ENCODE measurements at places on chromosomes 3 and 15. TPM values are rescaled to one million over a fixed set of nuclear protein-coding genes. Genes with fewer than 3 reads are reported as not detected.

The SAMMSON gene
- total RNA-seq, result not detected

DNA sequence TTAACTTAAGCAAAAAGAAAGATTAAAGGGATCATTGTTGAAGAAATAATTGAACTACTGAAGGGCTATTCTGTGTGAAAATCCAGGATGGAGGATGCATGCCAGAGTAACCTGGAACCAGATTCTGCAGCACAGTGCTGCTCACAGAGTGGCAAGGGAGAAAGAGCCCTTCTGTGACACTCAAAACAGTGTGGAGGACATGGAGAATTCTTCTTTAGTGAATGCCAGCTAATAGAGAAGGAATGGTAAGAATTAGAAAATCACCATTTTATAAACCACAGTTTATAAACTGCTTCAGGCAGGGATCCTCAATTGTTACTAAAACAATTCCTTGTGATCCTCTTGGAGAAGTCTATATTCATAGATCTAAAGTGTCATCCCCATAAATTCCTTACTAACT is 70.4 kb upstream of the ARHGEF26 start:
- no peaks in the 10 kb centered on the region for H3K27me3 ChIP-seq
- no peak overlapping the region for H3K27ac ChIP-seq
- H3K4me3 ChIP-seq, result no peak overlapping the region
- no peaks in the 10 kb centered on the region for H3K4me1 ChIP-seq

The CCR9 gene
- total RNA-seq, result 0.27 TPM

The SH3GL3 gene
- 79.6 TPM for total RNA-seq

DNA sequence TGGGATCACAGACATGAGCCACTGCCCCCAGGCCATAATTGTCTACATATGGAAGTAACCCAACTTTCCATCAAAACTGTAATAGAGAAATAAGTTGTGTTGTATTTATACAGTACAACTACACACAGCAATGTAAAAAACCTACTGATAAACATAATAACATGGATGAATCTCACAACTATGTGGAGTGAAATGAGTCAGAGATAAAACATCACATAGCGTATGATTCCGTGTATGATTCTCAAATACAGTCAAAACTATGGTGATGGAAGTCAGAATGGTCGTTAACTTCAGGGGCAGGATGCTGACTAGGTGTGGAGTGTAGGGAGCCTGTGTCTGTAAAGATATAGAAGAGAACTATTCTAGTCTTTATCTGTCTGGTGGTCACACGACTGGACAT is 332.7 kb upstream of the SLCO3A1 start:
- no peaks in the 10 kb centered on the region for H3K4me1 ChIP-seq
- no peaks in the 10 kb centered on the region for H3K36me3 ChIP-seq
- H3K4me3 ChIP-seq, result no peak overlapping the region
- no peak for DNase-seq

DNA sequence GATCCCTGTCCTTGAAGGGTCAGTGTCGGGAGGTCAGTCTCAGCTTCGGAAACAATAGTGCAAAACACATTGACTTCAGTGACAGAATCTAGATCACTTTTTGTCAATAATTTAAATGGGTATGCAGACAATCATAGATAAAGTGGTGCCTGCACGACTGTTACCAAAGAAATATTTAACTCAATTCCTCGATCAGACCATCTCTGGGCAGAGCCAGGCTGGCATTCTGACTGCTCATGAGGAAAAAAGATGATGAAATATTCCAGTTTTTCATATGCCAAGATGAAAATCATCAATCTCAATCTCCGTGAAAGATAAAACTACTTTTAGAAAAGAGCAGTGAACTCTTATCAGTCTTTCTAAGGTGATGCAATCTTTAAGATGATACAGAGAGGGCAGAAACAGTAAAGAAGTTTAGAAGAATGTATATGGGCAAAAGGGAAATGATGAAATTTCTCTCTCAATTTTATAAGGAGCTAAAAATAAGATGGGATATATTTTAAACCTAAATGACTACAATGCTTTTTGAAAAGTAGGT is 169.9 kb downstream of the WDR72 start:
- H3K4me1 ChIP-seq, result no peaks in the 10 kb centered on the region
- no peak overlapping the region for H3K4me3 ChIP-seq
- H3K27ac ChIP-seq, result no peak overlapping the region
- no peaks in the 10 kb centered on the region for H3K27me3 ChIP-seq
- DNase-seq, result no peak

DNA sequence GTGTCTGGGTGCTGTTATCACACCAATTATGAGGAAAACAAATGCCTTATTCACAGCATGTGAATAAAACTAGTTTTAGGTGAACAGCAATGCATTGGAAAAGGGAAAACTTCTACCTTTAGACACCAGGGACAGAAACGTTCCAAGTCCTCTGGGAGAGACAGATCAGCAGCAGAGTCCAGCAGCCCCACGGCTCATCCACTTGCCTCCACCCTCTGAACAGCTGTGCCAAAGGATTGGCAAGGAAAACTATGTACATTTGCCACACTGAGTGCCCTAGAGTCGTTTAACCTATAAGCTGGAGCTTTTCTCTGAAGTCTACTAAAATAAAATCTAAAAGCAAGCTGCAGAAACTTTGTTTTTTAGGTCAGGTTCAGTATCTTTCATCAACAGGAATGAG is 107.7 kb upstream of the EIF1B start:
- H3K36me3 ChIP-seq, result no peaks in the 10 kb centered on the region
- no peaks in the 10 kb centered on the region for H3K27me3 ChIP-seq
- no peak for DNase-seq
- no peaks in the 10 kb centered on the region for H3K4me1 ChIP-seq
- no peak overlapping the region for H3K4me3 ChIP-seq
